Ovary (tissue), 10 donors: ENCODE measurements at places on chromosomes 13 and 19. TPM values are rescaled to one million over a fixed set of nuclear protein-coding genes. Genes with fewer than 3 reads are reported as not detected.

ZNF433 gene
- 4.5 TPM for polyA plus RNA-seq

CCL25 gene
- polyA plus RNA-seq = not detected

DMWD gene
- polyA plus RNA-seq = 33.9 TPM

DNA sequence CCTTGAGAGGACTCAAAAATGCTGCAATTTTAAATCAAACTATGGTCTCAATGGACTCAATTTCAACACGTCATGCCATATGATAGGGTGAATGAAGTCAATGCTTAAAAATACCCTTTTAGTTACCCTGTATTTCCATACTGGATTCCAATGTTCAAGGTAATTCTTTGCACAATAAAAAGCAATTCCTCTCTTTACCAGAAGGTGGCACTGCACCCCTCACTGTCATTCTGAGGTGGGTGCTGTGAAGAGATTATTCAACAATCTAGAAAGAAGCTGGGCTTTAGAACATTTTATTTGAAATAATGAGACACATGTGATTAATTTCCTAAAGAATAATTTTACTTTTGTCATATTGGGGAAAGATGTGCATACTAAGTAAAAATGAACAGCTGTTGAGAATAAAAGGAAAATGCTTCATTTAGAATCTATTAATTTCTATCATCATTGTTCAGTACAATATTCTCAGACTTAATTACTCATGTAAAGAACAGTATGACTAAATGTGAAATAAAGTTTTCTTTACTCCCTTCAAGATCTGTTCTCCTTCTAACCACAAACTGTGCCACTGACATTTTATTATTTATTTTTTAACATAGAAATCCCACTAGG is 789.1 kb downstream of the GPC5 start:
- no peak for DNase-seq

- DNase-seq = no peak
These were observed 10.1 kb downstream of the PPP6R1 start for GRCh38 chr19:55248704-55249103.

GRCh38 chr19:47494211-47494547 is 10.2 kb upstream of the KPTN start:
- DNase-seq = no peak

DNA sequence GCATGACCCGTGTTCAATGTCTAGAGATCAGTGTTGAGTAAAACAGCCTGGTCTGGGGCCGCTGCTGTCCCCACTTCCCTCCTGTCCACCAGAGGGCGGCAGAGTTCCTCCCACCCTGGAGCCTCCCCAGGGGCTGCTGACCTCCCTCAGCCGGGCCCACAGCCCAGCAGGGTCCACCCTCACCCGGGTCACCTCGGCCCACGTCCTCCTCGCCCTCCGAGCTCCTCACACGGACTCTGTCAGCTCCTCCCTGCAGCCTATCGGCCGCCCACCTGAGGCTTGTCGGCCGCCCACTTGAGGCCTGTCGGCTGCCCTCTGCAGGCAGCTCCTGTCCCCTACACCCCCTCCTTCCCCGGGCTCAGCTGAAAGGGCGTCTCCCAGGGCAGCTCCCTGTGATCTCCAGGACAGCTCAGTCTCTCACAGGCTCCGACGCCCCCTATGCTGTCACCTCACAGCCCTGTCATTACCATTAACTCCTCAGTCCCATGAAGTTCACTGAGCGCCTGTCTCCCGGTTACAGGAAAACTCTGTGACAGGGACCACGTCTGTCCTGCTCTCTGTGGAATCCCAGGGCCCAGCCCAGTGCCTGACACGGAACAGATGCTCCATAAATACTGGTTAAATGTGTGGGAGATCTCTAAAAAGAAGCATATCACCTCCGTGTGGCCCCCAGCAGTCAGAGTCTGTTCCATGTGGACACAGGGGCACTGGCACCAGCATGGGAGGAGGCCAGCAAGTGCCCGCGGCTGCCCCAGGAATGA is 1.5 kb upstream of the CEACAM5 start:
- DNase-seq = no peak

DNA sequence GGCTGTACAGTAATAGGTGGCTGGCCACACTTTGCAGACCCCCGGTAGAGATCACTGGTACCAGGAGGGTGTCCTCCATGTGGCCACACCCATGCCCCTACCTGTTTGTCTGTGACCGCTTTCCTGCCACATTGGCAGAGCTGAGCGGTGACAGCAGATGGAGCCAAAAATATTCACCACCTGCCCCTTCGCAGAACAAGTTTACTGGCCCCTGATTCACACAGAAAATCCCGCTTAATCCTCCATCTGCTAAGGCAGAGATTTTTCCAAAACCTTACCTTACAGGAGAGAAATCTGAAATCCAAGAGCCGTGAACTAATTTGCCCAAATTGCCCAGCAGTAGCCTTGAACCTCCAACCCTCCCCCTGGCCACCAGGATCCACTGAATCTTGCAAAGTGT is 52.1 kb downstream of the MYO9B start:
- DNase-seq = no peak

DNA sequence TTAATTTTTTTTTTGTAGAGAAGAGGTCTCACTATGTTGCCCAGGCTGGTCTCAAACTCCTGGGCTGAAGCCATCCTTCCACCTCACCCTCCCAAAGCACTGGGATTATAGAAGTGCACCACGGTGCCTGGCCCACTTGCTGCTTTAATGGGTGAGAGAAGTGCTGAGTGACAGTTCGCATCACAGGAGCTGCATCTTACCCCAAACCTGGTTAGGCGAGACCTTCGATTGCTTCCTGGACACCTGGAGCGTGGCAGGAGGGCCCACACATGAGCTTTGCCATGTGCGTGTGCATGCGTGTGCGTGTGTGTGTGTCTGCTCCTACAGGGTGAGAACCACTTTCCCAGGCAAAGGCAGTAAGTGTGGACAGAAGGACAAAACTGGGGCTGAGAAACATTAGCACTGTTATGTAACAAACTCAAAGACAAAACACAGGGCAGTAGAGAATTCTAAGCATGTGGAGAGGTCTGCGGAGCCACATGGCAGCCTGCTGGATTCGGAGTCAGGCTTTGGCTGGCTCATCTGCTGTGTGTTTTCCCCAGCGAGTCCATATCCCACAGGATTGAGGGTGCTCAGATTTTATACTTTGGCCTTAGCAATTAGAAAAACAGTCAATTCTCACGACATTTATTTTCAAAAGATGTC is 11.7 kb upstream of the MTIF3 start:
- DNase-seq = no peak

DNA sequence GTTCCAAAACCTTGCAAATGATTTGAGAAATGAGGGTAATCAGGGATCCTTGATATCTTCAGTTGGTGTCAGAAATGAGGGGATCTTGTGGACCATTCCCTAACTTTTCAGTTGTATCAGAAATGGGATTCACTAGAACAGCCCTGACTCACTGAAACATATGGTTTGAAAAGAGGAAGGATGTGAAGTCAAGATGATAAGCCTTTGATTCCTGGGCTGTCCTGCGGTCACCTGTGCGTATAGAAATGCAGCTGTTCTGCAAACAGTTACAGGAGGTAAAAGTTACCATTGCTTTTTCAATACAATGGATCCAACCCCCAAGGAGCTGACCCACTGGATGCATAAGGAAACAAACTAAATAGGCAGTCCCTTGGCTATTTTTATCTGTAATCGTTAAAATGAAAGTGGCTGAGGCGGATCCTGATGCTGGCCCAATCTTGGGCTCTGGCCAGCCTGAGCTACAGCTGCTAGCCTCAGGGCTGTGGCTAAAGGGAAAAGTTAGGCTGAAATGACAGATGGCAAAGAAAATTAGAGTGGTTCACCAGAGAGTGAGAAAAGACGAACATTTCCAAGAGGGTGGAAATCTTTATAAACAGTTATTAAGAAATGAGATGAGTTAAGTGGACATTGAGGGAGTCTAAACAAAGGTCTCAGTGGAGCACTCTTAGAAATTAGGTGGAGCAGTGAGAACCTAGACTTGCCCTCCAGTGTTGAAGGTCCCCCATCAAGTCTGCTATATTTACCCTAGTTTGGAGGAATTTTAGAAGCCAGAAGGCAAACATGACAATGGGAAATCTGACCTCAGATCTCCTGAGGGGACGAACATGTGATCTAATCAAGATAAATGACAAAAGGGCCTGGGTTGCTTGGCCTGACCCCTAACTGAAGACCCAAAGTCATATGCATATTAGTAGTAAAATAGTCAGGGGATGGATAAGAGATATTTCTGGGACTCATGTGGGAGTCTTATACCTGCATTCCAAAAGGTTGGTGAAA is 7.6 kb downstream of the SIGLECL1 start:
- DNase-seq = no peak

DNA sequence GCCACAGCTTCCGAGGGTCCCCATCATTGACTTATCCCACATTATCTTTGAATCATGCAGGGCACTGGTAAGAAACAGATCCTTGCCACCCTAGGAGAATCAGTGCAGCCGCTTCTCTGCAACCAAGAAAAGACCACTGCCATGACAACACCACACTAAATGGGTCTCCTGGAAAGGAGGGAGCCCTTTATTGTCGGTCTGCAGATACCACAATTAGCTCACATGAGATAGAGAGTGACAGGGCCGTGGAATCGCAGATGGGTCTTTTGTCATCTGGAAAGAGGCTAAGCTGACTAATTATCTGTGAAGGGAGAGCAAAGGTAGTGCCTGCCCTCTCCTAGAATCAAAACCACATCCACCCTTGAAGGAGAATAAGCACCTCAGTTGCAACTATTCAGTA is 178.3 kb upstream of the MYO16 start:
- DNase-seq = no peak

- no peak for DNase-seq
These were observed 194.3 kb downstream of the GPC6 start for GRCh38 chr13:93420887-93421286.

GRCh38 chr19:5218963-5219530 is 121.6 kb downstream of the PTPRS start:
- no peak for DNase-seq
